ENCODE measurements at places on chromosomes 2 and 18.

- H3K4me3 ChIP-seq, result no peak overlapping the region
- H3K36me3 ChIP-seq, result no peaks in the 10 kb centered on the region
- no peak for DNase-seq
- H3K27ac ChIP-seq, result no peak overlapping the region
- H3K4me1 ChIP-seq, result no peaks in the 10 kb centered on the region
Measured at GRCh38 chr18:25827228-25827627, 263.2 kb downstream of the SS18 start.

DNA sequence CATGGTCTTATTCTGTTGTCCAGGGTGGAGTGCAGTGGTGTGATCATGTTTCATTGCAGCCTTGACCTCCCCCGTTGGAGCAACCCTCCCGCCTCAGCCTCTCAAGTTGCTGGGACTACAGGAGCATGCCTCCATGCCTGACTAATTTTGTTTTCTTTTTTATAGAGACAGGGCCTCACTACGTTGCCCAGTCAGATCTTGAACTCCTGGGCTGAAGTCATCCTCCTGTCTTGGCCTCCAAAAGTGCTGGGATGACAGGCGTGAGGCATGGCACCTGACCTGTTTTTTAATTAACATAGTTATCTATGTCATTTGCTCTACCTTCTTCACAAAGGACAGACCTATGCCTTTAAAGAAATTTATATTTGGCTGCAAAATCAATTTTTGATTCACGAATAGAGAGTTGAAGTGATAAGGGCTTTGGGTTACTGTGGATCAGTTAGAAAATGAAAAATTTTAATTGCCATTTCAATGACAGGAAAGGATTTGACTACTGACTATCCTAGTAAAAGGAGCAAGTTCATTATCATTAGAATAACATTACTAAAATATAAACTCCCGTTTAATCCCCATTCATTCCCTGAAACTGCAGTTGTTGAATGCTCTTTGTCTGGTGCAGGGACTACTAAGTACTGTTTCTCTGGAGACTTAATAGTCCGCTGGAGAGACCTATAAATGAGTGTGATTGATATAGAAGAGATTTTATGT, 3.7 kb downstream of the RNF138 start:
- no peak overlapping the region for H3K27ac ChIP-seq
- no peaks in the 10 kb centered on the region for H3K27me3 ChIP-seq

DNA sequence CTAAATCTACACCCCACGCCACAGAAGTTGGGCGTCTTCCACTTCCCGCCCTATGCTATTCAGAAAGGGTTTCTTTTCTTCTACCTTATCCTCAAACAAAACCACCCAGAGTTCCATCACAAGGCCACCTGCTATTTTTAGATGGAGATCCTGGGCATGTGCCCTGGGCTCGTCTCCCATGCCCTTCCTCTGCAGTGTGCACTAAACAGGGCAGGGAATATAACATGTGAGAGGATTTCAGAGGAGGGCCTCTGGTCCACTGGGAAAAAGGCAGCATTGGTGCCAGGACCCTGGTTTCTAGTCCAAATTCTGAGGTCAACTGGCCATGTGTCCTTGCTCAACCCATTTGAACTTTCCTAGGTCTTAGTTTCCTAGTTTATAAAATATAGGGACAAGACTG, 320.0 kb downstream of the NCKAP5 start:
- H3K27ac ChIP-seq, result no peak overlapping the region
- no peak overlapping the region for H3K4me3 ChIP-seq
- no peaks in the 10 kb centered on the region for H3K27me3 ChIP-seq
- H3K36me3 ChIP-seq, result no peaks in the 10 kb centered on the region
- no peak for DNase-seq

DNA sequence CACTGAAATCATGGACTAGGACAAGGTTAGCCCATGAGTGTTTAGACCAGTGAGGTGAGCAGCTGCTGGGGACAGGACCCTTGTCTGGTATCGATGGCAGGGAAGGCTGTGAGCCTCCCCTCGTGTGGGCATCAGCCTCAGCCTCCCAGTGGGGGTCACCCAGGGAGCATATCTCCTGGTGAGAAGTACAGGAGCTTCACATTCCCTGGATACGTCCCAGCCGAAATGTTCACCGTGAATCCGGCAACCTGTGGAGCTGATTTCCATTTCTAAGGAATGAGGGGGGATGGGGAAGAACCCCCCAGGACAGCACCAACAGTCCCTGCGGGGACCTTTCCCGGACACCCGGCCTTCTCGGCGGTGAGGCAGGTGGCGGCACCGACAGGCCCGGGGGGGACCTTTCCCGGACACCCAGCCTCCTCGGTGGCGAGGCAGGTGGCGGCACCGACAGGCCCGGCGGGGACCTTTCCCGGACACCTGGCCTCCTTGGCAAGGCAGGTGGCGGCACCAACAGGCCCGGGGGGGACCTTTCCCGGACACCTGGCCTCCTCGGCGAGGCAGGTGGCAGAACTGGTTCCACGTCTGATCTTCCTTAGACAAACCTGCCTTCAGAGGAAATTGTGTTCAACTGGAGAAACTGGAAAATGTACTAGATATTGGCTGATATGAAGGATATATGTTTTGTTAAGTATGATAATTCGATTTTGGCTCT, 21.2 kb downstream of the RTP5 start:
- DNase-seq, result no peak
- peaks cover 50% of the 10 kb centered on the region for H3K4me1 ChIP-seq
- no peak overlapping the region for H3K27ac ChIP-seq
- H3K36me3 ChIP-seq, result no peaks in the 10 kb centered on the region
- H3K4me3 ChIP-seq, result no peak overlapping the region

GRCh38 chr2:1971124-1971523, 226.8 kb upstream of the PXDN start:
- DNase-seq, result no peak
- H3K27me3 ChIP-seq, result no peaks in the 10 kb centered on the region
- no peaks in the 10 kb centered on the region for H3K36me3 ChIP-seq
- peaks cover 13% of the 10 kb centered on the region for H3K4me1 ChIP-seq
- no peak overlapping the region for H3K27ac ChIP-seq

DNA sequence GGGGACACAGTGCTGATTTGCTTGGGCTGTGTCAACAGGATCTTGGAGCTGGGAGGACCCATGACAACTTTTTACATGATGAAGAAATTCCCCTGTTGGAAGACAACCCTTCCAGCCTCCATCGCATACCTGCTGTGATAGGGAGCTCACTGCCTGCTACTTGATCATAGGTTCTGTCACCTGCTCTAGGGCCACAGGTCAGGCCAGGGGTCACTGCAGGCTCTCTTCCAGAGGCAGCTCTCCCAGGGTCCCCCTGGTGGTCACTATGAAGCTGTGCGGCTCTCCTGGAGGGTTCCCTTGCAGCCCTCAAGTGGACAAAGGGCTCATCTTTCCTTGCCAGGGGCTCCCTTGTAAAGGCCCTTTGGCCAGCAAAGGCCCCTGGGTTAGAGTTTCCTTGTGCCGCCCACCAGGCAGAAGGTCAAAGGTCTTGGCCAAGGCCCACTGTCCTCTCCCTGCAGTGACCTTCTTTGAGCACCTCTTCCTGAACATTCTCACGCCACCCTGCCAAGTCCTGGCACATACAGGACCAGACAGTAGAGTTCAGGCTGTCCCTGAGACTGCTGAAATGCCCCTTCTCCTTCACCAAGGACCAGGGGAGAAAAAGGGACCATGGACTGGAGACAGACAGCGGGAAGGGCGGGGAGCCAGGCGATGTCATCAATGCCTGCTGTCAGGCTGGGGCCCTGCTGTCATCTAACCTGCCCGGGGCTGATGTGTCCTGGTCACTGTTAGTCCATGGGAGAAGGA, 345.1 kb downstream of the DYSF start:
- DNase-seq, result no peak
- H3K27me3 ChIP-seq, result no peaks in the 10 kb centered on the region
- no peak overlapping the region for H3K27ac ChIP-seq
- H3K36me3 ChIP-seq, result no peaks in the 10 kb centered on the region
- H3K4me1 ChIP-seq, result peaks cover 27% of the 10 kb centered on the region
- H3K4me3 ChIP-seq, result no peak overlapping the region

- no peak overlapping the region for H3K4me3 ChIP-seq
- no peaks in the 10 kb centered on the region for H3K4me1 ChIP-seq
- no peaks in the 10 kb centered on the region for H3K36me3 ChIP-seq
- no peak overlapping the region for H3K27ac ChIP-seq
- no peaks in the 10 kb centered on the region for H3K27me3 ChIP-seq
Measured at GRCh38 chr2:79085382-79085781, 2.4 kb downstream of the REG1B start.

- no peak for DNase-seq
- H3K27ac ChIP-seq, result no peak overlapping the region
- H3K4me1 ChIP-seq, result no peaks in the 10 kb centered on the region
- H3K4me3 ChIP-seq, result no peak overlapping the region
- no peaks in the 10 kb centered on the region for H3K36me3 ChIP-seq
Measured at GRCh38 chr2:121902616-121903015, 147.2 kb downstream of the TSN start.

GRCh38 chr2:17299891-17300540, 218.2 kb downstream of the RAD51AP2 start:
- no peak overlapping the region for H3K4me3 ChIP-seq
- no peak for DNase-seq
- H3K36me3 ChIP-seq, result no peaks in the 10 kb centered on the region

- H3K27me3 ChIP-seq, result no peaks in the 10 kb centered on the region
- no peaks in the 10 kb centered on the region for H3K36me3 ChIP-seq
- H3K27ac ChIP-seq, result no peak overlapping the region
- H3K4me3 ChIP-seq, result no peak overlapping the region
Measured at GRCh38 chr2:212158081-212158480, 380.5 kb downstream of the ERBB4 start.

DNA sequence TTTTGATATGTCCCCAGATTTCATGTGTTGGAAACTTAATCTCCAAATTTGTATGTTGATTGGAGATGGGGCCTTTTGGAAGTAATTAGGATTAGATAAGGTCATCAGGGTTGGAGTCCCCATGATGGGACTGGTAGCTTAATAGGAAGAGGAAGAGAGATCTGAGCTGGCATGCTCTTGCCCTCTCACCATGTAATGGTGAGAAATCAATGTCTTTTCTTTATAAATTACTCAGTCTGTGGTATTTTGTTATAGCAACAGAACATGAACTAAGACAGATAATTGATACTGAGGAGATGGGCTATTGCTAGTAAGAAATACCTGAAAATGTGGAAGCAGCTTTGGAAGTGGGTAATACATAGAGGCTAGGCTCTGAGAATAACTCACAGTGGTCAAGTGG, 48.0 kb downstream of the CDC42EP3 start:
- no peaks in the 10 kb centered on the region for H3K36me3 ChIP-seq
- H3K27me3 ChIP-seq, result peaks cover 2% of the 10 kb centered on the region
- no peak for DNase-seq
- H3K4me1 ChIP-seq, result no peaks in the 10 kb centered on the region
- H3K27ac ChIP-seq, result no peak overlapping the region

- H3K36me3 ChIP-seq, result no peaks in the 10 kb centered on the region
- no peak overlapping the region for H3K4me3 ChIP-seq
- H3K27ac ChIP-seq, result no peak overlapping the region
- H3K4me1 ChIP-seq, result peaks cover 7% of the 10 kb centered on the region
- H3K27me3 ChIP-seq, result no peaks in the 10 kb centered on the region
- no peak for DNase-seq
Measured at GRCh38 chr2:110153416-110153815, 37.8 kb upstream of the MALL start.

GRCh38 chr18:45557287-45557686, 58.0 kb upstream of the SLC14A2 start:
- no peak overlapping the region for H3K27ac ChIP-seq
- no peaks in the 10 kb centered on the region for H3K27me3 ChIP-seq
- no peaks in the 10 kb centered on the region for H3K36me3 ChIP-seq
- no peak overlapping the region for H3K4me3 ChIP-seq
- no peaks in the 10 kb centered on the region for H3K4me1 ChIP-seq

DNA sequence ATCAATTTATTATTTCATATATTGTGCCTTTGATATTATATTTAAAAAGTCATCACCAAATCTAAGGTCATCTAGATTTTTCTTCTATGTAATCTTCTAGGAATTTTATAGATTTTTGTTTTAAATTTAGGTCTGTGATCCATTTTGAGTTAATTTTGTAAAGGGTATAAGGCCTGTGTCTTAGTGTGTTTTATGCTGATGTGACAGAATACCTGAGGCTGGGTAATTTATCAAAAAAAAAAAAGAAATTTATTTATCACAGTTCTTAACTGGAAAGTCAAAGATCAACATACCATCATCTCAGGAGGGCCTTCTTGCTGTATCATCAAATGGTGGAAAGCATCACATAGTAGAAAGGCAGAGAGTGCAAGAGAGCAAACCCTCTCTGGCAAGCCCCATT, 216.2 kb downstream of the PDE1A start:
- no peak overlapping the region for H3K4me3 ChIP-seq
- no peak overlapping the region for H3K27ac ChIP-seq
- no peak for DNase-seq

- H3K4me1 ChIP-seq, result peaks cover 8% of the 10 kb centered on the region
- H3K4me3 ChIP-seq, result no peak overlapping the region
- peaks cover 10% of the 10 kb centered on the region for H3K36me3 ChIP-seq
- no peak overlapping the region for H3K27ac ChIP-seq
Measured at GRCh38 chr2:240137596-240138253, 1.6 kb upstream of the COPS9 start.

DNA sequence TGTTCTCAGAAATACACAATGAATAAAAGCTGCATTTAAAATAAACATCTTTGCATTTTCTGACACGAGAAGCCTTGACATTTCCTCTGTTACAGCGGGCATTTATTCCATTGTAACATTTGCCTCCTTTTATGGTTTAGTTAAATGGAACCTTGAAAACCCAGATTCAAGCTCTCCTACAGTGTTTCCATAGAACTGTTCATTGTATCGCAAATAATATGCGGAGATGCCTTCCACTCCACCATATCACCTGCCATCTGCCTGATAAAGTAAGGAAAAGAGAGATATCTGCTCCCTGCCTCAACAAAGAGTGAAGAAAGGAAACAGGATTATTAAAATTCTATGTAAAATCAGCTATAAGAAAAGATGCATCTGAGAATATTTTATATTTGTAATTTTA, 69.8 kb downstream of the CDH19 start:
- no peak overlapping the region for H3K4me3 ChIP-seq
- no peaks in the 10 kb centered on the region for H3K27me3 ChIP-seq
- H3K27ac ChIP-seq, result no peak overlapping the region

- H3K27me3 ChIP-seq, result peaks cover 11% of the 10 kb centered on the region
- no peak overlapping the region for H3K27ac ChIP-seq
- no peaks in the 10 kb centered on the region for H3K4me1 ChIP-seq
- no peak overlapping the region for H3K4me3 ChIP-seq
- no peaks in the 10 kb centered on the region for H3K36me3 ChIP-seq
Measured at GRCh38 chr18:76558881-76559667, 64.0 kb upstream of the ZNF516 start.

- no peak overlapping the region for H3K27ac ChIP-seq
- H3K4me3 ChIP-seq, result no peak overlapping the region
Measured at GRCh38 chr2:64354857-64355680, 98.9 kb upstream of the LGALSL start.

GRCh38 chr2:45014016-45014702, 4.9 kb upstream of the SIX2 start:
- H3K4me1 ChIP-seq, result no peaks in the 10 kb centered on the region
- H3K27ac ChIP-seq, result no peak overlapping the region
- no peak for DNase-seq
- no peaks in the 10 kb centered on the region for H3K36me3 ChIP-seq
